Stimulated activated CD4-positive, alpha-beta T cell treated with anti-CD3 and anti-CD28 coated beads, Interleukin-2, amount 100 ng/mL, for 48 hours (primary cell): ENCODE measurements at places on chromosomes 4 and X.
A peak's percentile ranks its signal among the peaks of the same experiment; 100 is the strongest.

GRCh38 chr4:13108096-13108495 is 376.0 kb downstream of the RAB28 start:
- DNase-seq: no peak

GRCh38 chrX:1380672-1381233 is 11.2 kb downstream of the SLC25A6 start:
- no peak for DNase-seq

DNA sequence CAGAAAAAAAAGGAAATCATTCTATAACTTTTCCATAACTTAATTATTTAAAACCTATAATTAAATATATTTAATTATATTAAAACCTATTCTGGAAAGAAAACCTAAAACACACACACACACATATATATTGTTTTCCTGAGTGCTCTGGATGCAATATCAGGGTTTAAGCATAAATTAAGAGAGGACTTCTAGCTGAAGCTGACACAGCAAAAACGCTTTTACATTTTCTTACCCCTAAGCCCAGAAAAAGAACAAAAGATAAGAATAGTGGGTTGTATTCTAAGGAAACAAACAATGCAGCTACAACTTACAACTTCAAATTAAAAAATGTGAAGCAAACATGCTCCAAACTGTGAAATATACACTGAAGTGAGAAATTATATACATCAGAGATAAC is 52.3 kb downstream of the TMPRSS11B start:
- DNase-seq: no peak

GRCh38 chrX:150548684-150549083 is 19.7 kb upstream of the MTM1 start:
- DNase-seq: no peak

DNA sequence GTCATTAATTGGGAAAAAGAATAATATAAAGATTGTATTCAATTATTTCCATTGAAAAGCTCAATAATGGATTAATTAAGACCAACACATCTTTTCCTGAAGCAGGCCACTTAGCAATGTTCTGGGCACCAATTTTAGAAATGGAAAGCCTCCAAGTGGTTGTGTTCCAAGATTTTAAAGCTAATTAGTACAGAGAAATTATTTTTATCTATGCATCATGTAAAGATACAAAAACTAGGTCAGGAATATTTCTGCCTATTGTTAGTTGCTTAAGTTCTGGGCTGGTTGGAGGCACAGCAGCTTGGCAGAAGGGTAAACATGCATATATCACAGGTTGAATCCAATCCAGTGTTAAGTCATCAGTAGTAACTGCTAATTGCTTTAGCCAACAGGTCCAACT is 101.9 kb downstream of the RASL11B start:
- DNase-seq: no peak

- DNase-seq: no peak
Observed at GRCh38 chrX:22323541-22323940, 50.8 kb downstream of the CBLL2 start.

- DNase-seq: peak; percentile 28
Observed at GRCh38 chr4:89836897-89837384, at the start of gene SNCA. Gene SNCA (minus strand): TSS chr4:89837161. CDS start chr4:89835667, 1,494 bp downstream.

GRCh38 chr4:166049036-166049435 is 176.0 kb downstream of the TLL1 start:
- no peak for DNase-seq

GRCh38 chrX:74520896-74521295 is 93.5 kb downstream of the RLIM start:
- DNase-seq: no peak

DNA sequence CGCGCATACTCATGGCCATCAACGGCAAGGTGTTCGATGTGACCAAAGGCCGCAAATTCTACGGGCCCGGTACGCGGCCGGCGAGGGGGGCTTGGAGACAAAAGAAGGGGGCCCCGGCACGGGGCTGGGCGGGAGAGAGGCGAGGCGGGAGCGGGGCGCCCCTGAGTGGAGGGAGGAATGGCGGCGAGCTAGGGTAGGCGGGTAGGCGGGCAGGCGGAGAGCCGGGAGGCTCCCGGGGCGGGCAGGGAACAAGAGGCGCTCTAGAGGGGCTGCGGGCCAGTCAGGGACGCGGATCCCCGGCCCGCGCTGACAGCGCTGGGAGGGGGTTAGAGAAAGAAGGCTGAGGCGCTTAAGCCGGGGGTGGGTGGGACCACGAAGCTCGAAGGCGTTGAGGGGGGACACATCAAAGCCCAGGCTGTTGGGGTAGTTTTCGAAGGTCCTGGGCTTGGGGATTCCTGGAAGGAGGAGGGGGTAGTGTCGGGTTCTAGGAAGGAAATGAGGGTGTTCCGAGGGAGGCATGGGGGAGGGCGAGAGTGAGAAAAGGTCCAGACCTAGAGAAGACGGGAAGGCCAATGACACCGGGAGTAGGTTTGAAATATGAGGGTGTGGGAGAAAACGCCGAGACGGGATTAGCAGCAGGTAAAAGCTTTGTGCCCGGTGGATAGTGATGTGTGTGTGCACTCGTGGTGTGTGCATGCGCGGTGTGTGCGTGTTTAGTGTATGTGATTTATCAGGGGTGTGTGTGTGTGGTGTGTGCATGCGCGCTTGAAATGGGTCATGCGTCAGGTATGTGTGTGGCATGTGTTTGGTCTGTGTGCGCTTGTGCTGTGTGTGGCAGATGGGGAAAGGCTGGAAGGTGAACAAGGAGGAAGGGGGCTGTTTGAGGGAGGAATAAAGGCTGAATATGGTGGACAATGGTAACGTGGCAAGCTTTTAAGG is 807 bp downstream of the PGRMC1 start:
- peak; percentile 11 for DNase-seq

DNA sequence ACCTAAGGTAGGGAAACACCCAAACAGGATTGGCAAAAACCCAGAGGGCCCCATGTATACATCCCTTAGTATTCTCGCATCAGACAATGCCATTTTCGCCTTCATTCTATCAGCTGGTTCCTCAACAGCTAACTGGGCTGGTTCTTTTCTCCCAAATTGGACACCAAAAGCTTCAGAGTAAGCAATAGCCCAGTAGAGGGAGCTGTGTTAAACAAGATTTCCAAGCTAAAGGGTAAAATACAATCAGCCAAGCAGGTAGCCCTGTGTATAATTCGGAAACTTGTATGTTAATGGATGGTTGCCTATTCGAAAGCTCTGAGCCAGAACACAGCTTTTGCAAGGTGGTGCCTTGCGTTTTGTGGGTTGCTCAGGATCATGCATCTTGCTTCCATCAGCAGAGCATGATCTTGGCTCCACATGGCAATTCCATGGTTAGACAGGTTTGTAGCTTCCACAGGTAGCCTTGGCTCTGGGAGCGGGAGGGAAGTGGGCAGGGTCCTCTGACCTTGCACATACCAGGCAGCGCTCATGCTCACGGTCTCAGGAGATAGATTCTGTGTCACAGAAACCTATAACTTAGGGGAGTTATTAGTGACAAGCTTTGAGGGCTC is 115.2 kb upstream of the LNX1 start:
- DNase-seq: no peak

GRCh38 chr4:68997040-68997439 is 45.4 kb upstream of the UGT2A3 start:
- DNase-seq: no peak

DNA sequence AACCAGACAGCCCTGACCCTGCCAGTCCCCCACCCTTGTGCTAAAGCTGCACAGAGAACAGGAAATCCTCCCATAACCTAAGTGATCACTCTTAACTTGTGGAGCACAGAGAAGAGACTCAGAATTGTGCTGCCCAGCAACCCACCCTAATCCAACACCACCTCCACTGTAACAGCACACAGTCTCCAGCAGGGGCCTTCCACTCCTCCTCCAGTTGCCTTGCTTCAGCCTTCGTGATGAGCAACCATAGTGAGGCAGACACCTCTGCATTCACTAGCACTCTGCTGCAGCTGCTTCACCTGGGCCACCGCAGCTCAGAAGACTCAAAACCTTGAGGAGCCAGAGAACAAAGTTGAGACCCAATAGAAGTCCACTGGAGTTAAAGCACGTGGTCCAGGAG is 7.9 kb upstream of the UGT2B4 start:
- no peak for DNase-seq

- DNase-seq: no peak
Observed at GRCh38 chr4:161721947-161722346, 441.9 kb downstream of the FSTL5 start.

- DNase-seq: no peak
Observed at GRCh38 chr4:106201373-106201772, 114.6 kb downstream of the TBCK start.

DNA sequence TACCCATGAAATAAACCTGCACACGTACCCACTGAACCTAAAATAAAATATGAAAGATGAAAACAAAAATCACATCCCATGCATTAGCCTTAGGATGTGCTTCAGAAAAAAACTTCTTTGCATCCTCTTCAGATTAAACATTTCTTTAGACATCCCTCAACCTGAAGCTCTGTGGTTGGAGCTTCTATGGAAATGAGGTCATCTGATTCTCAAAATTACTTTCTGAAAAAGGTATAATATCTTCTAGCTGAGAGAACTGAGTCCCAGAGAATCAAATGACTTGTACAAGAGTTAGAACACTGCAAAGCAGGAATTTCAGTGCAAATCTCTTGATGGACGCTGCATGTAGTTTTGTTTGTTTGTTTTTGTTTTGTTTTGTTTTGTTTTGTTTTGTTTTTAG is 19.1 kb upstream of the ANTXR2 start:
- DNase-seq: no peak

GRCh38 chrX:110310000-110310790 is 7.7 kb downstream of the AMMECR1 start:
- DNase-seq: no peak

DNA sequence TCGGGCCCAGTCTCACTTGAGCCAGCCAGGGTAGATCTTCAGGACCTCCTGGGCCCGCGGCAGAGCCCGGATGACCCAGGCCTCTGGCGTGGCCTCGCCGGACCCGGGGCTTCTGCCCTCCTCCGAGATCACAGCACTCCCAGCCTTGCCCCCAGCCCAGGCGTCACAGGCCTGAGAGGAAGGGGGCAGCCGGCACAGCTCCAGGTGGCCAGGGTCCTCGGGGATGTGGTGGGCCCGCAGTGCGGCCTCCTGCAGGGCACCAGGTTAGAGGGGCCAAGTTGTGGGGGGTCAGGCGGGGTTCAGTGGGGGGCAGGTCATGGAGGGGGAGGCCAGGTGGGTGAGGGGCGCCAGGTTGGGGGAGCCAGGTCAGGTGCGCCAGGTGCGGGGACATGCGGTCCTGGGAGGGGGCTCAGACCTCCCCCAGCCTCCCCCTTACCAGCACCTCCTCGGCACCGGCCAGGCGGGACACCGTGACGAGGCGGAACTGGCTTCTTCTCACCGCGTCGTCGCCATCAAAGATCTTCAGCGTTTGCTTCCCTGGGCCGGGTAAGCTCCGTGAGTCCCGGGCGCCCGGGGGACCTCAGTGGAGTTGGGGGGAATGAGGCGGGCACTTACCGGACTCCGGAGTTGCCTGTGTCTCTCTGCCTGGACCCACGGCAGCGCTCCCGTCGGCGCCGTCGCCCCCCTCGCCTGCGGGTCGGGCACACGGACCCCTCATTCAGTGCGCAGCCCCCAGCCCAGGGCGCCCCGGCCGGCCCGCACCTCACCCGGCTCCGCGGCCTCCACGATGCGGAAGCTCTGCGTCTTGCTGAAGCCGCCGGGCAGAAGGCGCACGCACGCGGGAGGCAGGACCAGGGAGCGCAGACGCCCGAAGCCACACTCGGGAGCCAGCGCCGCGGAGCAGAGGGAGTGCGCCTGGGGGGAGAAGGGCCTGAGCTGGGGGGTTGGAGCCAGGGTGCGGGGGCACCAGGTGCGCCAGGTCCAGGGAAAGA is 6.0 kb downstream of the DGKQ start:
- DNase-seq: no peak

DNA sequence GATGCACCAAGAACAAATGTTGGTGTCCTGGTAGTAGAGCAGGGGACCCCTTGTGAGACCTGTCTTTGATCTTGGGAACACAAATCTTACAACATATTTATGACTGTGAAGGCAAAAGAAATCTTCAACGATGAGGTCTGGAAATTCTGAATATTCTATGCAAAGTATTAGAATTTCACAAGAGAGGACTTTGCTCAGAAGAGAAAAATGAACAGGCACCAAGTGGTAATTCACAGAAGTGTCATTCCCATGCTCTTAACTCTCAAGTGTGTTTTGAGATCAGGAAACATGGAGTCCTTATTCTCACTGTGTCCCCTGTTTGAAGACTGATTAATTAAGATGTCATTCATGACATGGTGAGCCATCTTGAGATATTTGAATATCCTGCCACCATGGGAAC is 52.5 kb downstream of the COQ2 start:
- no peak for DNase-seq

- DNase-seq: no peak
Observed at GRCh38 chr4:82123934-82124333, 249.9 kb downstream of the HNRNPD start.

GRCh38 chr4:139863531-139863930 is 197.9 kb downstream of the MGST2 start:
- no peak for DNase-seq

GRCh38 chr4:147025042-147025441 is 79.4 kb upstream of the TTC29 start:
- DNase-seq: no peak

DNA sequence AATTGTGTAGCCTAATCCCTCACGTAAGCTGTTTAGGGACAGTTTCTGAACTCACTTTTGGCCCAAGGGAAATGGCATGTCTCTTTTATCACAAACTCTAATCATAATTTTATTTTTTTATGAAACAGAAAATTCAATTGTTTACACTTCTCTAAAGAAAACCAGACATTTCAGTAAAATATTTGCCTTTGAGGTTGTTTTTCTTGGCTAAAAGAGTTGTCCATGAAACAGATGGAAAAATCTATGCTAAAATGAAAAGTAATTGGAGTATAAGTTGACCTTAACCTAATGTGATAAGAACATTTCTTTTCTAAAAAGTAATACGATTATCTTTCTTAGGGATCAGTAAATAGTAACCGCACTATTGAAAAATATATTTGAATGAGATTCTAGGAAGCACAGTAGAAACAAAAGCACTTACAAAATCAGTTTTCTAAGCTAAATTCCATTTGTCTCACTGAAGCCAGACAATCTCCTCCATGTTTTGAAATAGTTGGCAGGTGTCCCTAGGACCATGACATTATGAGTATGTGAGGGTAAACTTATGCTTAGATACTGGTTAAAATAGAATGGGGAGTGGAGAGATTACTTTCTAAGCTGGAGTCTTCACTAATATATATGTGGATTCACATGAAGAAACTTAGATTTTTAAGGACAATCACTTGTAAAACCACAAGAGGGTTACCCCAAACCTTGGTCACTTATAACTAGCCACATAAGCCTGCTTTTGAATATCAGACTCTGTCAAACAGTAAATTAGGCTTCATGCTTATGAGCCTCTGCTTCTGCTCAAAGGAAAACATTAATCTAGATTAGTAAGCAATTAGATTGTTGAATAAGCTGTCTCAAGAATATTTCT is 20.1 kb upstream of the TET2 start:
- DNase-seq: no peak
